ENCODE measurements at places on chromosomes 5 and 9. TPM values are rescaled to one million over a fixed set of nuclear protein-coding genes. Genes with fewer than 3 reads are reported as not detected.

DNA sequence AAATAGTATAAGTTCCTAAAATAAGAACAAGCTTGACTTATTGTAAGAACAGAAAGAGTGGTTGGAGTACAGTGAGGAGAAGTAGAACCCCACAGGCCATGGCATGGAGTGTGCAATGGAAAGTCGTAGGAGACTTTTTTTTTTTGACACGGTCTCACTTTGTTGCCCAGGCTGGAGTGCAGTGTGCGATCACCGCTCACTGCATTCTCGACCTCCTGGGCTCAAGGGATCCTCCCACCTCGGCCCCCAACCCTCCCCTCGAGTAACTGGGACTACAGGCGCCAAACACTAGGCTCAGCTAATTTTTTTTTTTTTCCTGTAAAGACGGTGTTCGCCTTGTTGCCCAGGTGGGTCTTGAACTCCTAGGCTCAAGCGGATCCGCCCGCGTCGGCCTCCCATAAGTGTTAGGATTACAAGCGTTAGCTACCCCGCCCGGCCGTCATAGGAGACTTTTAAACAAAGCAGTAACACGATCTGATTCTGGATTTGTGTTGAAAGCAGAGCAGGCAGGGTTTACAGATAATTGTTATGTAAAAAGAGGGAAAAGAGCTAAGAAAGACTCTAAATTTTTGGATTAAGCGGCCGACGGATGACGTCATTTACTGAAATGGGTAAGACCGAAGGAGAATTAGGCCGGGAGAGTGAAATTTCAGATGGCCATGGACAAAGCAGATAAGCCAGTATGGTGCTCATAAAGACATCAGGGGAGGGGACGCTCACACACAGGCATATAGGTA, 752 bp downstream of the TSTD2 start:
- peaks cover 56% of the 10 kb centered on the region for H3K4me1 ChIP-seq
- peak; percentile 29 for DNase-seq
- H3K36me3 ChIP-seq, result no peaks in the 10 kb centered on the region
- peak overlapping the region; percentile 99 for H3K27ac ChIP-seq
- no peaks in the 10 kb centered on the region for H3K27me3 ChIP-seq

DNA sequence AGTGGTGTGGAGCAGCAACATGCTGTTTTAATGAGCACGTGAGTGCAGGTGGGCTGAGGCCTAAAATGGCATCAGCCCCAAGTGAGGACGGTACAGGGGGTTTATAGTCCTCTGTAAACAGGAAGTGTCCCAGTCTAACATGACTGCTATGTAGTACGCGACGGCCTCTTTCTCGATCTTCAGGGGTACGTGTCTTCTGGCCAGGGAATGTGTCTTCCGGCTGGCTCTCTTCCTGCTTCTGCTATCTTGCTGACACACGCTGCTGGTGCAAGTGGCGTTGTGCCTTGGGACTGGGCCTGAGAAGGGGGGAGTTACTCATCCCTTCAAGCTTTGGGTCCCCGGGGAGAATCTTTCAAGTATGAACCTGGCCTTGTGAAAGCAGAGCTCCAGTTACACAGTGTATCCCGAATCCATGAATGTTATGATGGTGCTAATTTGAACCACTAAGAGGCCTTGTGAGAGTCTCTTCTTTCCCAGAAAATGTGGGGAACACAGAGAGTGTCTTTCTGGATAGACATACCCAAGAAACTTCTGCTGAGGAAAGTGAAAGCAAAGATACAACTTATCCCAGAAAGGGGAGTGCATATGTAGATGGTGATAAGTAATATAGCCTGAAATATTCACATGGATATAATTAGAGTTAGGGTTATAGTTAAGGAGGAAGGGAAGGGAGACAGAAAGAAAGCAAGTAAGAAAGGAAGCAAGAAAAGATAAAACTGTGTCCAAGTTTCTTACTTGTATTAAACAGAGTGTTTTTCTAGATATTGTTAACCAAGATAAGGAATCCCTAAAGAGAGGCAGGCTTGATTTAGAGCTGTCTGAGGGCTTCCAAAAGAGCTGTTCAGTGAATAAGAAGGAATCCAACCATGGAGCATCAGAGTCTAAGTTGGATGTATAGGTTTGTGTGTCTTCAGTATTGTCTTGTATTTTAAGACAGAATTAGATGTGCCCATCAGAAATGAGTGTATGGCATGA, 35.5 kb upstream of the ANXA2R start:
- H3K4me1 ChIP-seq, result peaks cover 17% of the 10 kb centered on the region
- no peaks in the 10 kb centered on the region for H3K36me3 ChIP-seq
- H3K4me3 ChIP-seq, result no peak overlapping the region
- H3K27me3 ChIP-seq, result no peaks in the 10 kb centered on the region

GRCh38 chr9:36826581-36826980, 207.5 kb downstream of the PAX5 start:
- no peak overlapping the region for H3K27ac ChIP-seq
- H3K4me3 ChIP-seq, result no peak overlapping the region
- no peaks in the 10 kb centered on the region for H3K36me3 ChIP-seq

DNA sequence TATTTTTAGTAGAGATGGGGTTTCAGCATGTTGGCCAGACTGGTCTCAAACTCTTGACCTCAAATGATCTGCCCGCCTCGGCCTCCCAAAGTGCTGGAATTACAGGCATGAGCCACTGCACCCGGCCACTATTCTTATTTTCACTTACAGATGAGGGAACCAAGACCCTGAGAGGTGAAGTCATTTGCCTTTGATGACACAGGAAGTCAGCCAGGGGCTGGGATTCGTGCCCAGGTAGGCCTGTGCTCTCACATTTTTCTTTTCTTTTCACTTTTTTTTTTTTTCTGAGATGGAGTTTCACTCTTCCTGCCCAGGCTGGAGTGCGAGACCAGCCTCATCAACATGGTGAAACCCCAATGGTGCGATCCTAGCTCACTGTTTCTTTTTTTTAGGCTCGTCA, 22.2 kb downstream of the ENG start:
- peak overlapping the region; percentile 55 for H3K27ac ChIP-seq
- no peaks in the 10 kb centered on the region for H3K27me3 ChIP-seq
- H3K4me3 ChIP-seq, result no peak overlapping the region
- H3K4me1 ChIP-seq, result peaks cover 43% of the 10 kb centered on the region
- no peaks in the 10 kb centered on the region for H3K36me3 ChIP-seq

GRCh38 chr5:138985256-138985655, 110.1 kb upstream of the LRRTM2 start:
- DNase-seq, result no peak
- no peak overlapping the region for H3K4me3 ChIP-seq
- no peak overlapping the region for H3K27ac ChIP-seq

DNA sequence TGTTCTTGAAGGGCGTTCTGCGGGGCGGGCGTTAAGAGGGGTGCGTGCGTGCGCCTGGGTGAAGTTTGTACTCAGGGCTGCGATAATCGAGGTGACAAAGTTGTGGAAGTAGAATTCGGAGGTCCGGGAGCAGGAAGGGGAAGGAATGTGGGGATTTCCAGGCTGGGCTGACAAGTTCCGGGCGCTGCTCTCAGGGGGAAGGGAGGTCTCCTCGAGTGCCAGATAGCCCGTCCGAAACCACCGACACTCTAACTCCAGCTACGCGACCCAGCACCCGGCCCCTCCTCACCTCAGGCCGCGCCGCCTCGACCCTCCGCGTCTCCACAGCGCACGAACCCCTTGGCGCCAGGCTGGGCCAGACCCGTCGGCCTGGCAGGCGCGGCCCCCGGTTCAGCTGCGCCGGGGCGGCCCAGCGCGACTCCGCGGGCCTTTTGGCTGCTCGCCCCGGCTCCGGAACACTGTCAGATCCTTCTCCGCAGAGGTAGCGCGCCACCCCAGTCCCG, at the start of gene IL6ST:
Gene IL6ST (minus strand): TSS at position 469 of the 503 bp plus-strand sequence. CDS start 18,685 bp downstream, outside the sequence.
- no peak for DNase-seq
- H3K27ac ChIP-seq, result peak within 1 kb of the TSS; percentile 97
- H3K27me3 ChIP-seq, result no peaks in the 10 kb centered on the region
- peaks cover 37% of the 10 kb centered on the region for H3K4me1 ChIP-seq
- H3K36me3 ChIP-seq, result no peaks in the 10 kb centered on the region
- H3K4me3 ChIP-seq, result peak within 1 kb of the TSS; percentile 95

- DNase-seq, result no peak
- no peak overlapping the region for H3K27ac ChIP-seq
- H3K27me3 ChIP-seq, result no peaks in the 10 kb centered on the region
- no peaks in the 10 kb centered on the region for H3K4me1 ChIP-seq
These were observed 77.1 kb upstream of the GOLM1 start for GRCh38 chr9:86176468-86176867.

DNA sequence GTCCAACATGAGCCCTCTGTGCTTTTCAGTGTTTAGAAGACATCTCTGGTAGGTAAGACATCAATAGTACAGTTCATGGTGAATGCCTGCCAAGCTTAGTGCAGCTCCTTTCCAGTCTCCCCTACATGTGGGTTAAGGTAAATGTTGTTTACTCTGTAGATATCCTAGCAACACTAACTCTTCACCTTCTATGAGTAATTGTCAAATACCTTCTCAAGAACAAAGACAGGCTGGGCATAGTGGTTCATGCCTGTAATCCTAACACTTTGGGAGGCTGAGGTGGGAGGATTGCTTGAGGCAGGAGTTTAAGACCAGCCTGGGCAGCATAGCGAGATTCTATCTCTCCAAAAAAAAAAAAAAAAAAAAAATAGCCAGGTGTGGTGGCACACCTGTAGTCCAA, 18.7 kb upstream of the RASGRF2 start:
- no peak overlapping the region for H3K4me3 ChIP-seq
- no peak overlapping the region for H3K27ac ChIP-seq
- DNase-seq, result no peak
- no peaks in the 10 kb centered on the region for H3K36me3 ChIP-seq

DNA sequence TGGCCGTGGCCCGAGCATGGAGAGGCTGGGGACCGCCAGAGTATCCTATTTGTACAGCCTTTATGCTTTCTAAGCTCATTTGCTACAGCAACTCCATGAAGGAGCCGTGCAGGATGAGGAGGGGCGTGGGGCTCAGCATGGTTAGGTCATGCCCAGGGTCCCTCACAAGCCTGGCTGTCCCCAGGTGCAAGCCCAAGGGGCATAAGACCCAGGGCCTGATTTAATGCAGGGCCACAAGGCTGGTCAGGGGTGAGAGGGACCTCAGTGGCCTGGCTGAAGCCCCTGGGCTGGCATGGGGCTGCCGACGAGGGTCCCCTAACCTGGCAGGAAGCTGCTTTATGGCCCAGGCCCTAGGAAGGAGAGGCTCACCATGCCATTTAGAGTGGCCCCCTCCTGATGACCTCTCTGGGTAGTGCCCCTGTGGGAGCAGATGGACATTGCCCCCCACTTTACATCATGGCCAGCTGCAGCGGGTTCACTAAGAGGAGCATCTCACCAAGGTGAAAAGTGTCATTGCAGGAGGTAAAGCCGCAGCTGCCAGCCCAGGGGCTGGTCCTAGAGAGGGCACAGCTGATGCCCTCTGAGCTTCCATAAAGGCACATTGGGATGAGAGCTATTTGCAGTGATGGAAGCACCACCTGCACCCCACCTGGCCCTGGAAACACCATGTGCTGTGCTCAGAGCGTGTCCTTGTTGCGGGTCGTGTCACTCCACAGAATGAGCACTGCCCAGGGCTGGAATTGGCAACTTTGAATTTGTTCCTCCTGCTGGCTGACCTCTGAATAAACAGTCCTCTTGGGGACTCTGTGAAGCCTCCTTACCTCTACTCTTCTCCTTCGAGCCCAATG, 58.9 kb downstream of the ZNF618 start:
- no peaks in the 10 kb centered on the region for H3K27me3 ChIP-seq
- H3K36me3 ChIP-seq, result no peaks in the 10 kb centered on the region
- H3K4me1 ChIP-seq, result peaks cover 13% of the 10 kb centered on the region
- no peak for DNase-seq
- H3K4me3 ChIP-seq, result no peak overlapping the region

DNA sequence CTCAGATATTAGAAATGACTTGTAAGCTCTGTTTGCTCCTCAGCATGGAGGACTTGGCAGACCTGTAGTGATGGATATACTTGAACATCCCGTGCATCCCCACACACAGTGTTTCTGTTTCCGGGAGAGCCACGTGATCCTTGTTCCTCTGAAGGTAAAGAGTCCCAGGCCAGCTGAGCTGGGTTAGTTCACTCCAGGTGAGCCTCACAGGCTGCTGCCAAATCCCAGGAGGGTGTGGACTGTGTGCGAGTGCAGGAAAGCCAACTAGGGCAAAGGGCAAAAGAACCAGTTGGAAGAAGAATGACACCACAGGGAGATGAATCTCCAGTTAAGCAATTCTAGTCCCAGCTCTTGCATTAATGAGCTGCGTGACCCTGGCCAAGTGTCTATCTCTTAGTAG, 10.4 kb upstream of the TOMM5 start:
- H3K36me3 ChIP-seq, result no peaks in the 10 kb centered on the region
- H3K4me1 ChIP-seq, result peaks cover 13% of the 10 kb centered on the region
- no peaks in the 10 kb centered on the region for H3K27me3 ChIP-seq

DNA sequence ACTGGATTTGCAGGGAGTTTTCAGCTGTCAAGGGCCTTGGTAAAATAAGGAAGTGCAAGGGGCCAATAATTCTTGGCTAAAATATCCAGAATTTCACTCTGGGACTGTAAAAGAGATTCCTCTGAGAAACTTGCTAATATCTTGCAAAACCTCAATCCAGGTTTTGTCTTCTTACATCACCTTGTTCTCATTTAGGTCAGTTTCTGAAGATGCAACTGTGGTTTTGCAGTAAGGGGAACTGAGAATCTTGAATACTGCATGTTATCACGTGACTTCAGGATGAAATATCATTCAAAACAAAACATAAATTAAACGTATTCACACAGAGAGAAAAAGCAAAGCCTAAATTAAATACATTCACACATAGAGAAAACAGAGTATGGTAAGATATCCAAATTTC, 35.0 kb upstream of the RIC1 start:
- no peak overlapping the region for H3K4me3 ChIP-seq
- H3K27ac ChIP-seq, result no peak overlapping the region
- no peaks in the 10 kb centered on the region for H3K4me1 ChIP-seq
- DNase-seq, result no peak

DNA sequence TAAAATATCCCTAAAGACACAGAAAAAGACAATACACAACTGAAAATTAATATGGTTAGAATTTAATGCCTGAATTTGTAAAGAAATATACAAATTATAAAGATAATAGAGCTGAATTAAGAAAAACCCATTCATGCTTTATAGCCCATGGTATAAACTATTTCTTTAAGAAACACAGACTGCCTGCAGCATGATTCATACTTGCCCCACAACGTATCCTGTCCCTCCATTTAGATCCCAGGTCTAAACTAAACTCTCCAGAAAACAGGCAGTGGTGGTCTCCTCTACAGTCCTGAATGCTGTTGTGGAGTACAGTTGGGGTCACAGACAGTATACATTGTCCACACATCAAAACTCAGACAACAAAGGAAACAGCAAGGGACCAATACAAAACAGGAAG, 24.8 kb downstream of the IL6ST start:
- H3K36me3 ChIP-seq, result peaks cover 3% of the 10 kb centered on the region
- no peak overlapping the region for H3K4me3 ChIP-seq
- no peak overlapping the region for H3K27ac ChIP-seq
- H3K4me1 ChIP-seq, result peaks cover 7% of the 10 kb centered on the region
- DNase-seq, result no peak
- H3K27me3 ChIP-seq, result no peaks in the 10 kb centered on the region

- no peaks in the 10 kb centered on the region for H3K4me1 ChIP-seq
- no peak overlapping the region for H3K4me3 ChIP-seq
These were observed 708.6 kb upstream of the ZNF608 start for GRCh38 chr5:125455041-125455440.

SLC6A18 gene
- not detected for total RNA-seq

DOCK8 gene
- 2.8 TPM for total RNA-seq

CEL gene
- 0.13 TPM for total RNA-seq

TUSC1 gene
- total RNA-seq, result 21.1 TPM

TPRN gene
- total RNA-seq, result 4.8 TPM
